ENCODE measurements at places on chromosomes 1 and 21.

- DNase-seq = no peak
Measured at GRCh38 chr21:38654580-38654979, 151.1 kb upstream of the ETS2 start.

DNA sequence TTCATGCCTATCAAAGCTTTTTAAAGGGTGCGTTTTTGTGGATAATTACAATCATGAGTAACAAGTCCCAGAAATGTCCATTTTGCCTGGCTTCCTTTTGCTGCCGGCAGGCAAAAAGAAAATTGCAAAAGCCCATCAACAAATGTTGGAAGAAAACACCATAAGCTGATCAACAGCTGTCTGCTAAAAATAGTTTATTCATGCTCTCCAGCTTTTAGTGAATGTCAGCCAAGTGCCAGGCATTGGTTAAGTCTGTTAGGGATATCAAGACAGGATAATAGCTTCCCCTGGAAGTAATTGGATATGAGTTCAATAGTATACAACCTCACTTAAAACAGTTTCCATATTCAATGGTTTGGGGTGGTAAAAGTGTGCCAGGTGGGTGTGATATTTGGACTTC, 13.6 kb upstream of the AGMAT start:
- DNase-seq = no peak

GRCh38 chr1:47927165-47927564, 70.0 kb downstream of the TRABD2B start:
- DNase-seq = no peak

- DNase-seq = peak; percentile 89
Measured at GRCh38 chr1:60281360-60281932, 207.9 kb upstream of the C1orf87 start.

DNA sequence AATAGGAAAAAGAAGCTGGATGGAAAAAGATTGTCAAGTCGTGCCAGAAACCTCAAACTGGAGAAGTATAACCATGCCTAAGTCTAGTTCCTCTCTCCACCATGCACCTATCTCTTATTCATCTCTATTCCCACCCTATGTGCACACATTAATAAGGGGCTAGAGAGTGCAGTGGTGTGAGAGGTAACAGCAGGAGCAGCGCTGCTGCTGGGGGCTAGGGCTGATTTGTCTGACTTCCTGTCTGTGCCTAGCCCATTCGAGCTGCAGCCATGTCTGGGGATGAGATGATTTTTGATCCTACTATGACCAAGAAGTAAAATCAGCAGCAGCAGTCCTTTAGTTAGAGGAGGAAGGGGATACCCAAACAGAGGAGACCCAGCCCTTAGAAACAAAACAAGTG, 43.0 kb downstream of the TRIM33 start:
- DNase-seq = no peak

GRCh38 chr1:36987276-36987675, 47.0 kb downstream of the GRIK3 start:
- DNase-seq = no peak

GRCh38 chr1:113849072-113849471, 22.4 kb downstream of the PTPN22 start:
- no peak for DNase-seq

- DNase-seq = peak; percentile 41
Measured at GRCh38 chr1:33390542-33390941, 40.4 kb downstream of the PHC2 start.

- peak; percentile 37 for DNase-seq
Measured at GRCh38 chr1:20590306-20590777, 1.4 kb downstream of the CDA start.

DNA sequence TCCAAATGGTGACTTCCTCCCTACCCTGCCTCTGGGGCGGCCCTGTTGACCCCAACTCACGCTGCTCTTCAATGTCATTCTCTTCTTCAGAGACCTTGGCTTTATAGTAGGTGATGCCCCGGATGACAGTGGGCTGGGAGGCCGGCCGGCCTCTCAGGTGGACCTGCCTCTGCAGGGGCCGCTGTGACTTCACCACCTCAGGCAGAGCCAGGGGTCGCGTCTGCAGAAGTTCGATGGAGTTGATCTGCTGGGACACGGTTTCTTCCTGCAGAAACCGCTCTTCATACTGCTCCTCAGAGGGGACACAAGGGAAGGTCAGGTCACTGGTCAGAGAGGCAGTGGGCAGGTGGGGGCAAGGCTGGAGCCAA, 23.6 kb downstream of the OLFML2B start:
- DNase-seq = no peak

DNA sequence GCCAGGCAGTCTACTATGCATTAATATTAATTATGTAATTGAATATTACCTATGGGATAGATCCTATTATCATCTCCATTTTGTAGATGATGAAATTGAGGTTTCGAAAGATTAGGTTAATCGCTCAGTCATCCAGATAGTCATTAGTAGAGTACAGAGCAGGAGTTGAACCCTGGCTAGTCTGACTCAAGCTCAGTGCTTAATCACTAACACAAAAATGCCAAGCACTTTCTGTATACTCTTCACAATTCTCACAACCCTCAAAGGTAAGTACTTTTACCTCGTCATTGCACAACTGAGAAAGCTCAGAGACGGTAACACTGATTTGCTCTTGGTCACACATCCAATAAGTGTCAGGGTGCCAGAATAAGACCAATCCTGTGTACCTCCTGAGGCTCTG, 280.2 kb upstream of the PLXNA2 start:
- DNase-seq = no peak

DNA sequence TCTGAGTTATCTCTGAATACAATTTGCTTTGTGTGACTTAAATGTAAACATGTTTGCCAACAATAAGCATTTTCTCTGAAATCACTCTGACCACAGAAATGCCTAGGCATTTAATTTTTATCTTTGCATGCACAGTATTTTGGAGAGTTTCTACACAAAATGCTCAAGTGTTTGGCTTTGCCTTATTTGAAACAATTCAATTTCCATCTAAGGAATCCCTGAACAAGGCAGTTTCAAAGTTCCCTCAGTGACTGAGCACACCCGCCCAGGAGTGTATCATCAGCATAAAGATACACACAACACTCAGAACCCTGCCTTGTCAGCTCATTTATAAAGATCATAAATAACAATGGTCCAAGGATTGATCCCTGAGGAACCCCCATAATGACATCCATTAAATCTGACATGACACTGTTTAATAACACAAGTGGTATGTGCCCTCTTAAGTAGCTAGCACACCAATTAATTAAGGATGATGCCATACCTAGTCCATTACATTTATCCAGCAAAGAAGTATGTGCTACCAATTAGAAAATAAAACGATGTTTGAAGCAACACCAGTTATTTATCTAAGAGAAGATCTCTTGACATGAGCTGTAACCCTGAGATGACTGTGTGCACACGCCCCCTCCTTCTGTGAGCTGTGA, 585.8 kb downstream of the ADGRL2 start:
- no peak for DNase-seq

- DNase-seq = no peak
Measured at GRCh38 chr1:203188686-203189232, 2.3 kb upstream of the CHI3L1 start.

- DNase-seq = no peak
Measured at GRCh38 chr1:231420299-231420958, 1.7 kb downstream of the EGLN1 start.

- DNase-seq = no peak
Measured at GRCh38 chr1:89876463-89876862, 55.6 kb downstream of the LRRC8D start.

- DNase-seq = no peak
Measured at GRCh38 chr1:180893614-180894013, 19.1 kb upstream of the KIAA1614 start.

GRCh38 chr1:169707912-169708604, 3.4 kb downstream of the SELL start:
- no peak for DNase-seq

GRCh38 chr21:44701541-44701940, 4.6 kb downstream of the KRTAP10-12 start:
- no peak for DNase-seq

GRCh38 chr1:67647036-67647798, 37.8 kb upstream of the GADD45A start:
- DNase-seq = peak; percentile 67

DNA sequence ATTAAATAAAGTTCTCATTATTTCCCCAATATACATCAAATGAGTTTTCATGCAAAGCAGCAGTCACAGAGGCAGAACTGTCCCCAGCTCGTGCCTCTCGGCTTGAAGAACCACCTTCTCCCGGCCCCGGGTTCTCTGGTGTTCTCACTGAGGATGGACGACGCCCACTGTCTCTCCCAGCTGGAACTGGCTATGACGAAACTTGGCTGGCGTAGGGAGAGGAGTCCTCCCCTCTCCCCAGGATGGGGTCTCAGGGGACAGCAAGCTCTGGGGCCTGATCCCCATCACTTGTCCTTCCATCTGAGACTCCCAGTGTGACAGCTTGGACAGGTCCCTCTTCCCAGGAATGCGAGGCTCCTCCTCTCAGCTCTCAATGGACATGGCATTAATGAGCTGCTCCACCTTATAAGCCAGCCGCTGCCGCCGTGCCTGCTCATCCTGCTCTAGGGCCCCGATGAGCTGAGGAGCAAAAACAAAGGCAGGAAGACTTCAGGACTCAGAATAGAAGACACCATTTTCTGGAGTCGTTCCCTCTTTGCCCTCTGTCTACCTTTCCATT, 116.0 kb upstream of the CD34 start:
- no peak for DNase-seq

DNA sequence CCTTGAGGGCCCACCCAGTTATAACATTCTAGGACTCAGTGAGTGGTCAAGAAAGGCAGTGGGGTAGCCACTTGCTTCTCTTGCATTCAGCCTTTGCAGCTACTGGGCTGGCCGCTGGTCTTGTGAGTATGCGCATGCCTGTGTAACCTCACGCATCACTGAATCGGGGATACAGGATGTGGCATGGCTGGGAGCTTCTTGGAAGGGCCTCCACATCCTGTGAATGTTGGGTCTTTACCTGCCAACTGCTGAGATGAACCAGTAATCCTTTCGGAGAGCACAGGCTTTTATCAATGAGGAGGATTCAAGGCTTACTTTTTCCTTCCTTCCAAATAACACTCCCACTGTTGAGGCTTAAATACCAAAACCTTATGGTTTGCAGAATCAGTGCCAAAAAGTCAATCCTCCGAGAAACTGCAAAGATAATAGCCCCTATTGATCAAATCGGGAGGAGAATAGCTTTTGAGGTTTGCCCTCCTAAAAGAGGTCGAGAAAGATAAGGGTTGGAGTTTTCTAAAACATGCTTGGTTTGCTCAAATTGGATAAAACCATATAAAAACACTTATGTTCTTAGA, 198.9 kb upstream of the UBE2U start:
- DNase-seq = no peak

- peak; percentile 83 for DNase-seq
Measured at GRCh38 chr1:200488375-200489165, 78.7 kb upstream of the ZNF281 start.

- DNase-seq = no peak
Measured at GRCh38 chr1:161052899-161053298, 7.1 kb upstream of the USF1 start.

DNA sequence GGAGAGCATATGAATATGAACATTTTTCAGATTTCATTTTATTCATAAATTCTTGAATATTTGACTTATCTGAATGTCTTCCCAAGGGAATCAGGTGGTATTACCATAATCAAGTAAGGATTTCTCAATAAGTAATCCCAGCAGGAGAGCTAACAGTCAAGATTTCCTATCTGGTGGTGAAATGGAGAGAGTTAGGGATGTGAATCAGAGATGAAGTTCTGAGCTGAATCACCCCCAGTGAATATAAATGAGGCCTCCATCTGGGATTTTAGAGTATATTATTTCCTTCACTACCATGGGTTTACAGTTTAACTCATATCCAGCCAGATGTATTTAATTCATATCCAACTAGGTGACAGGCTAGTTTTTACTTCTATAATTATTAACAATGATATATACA, 61.5 kb upstream of the RGS2 start:
- DNase-seq = no peak

- DNase-seq = no peak
Measured at GRCh38 chr1:26553942-26554682, 24.6 kb downstream of the RPS6KA1 start.

DNA sequence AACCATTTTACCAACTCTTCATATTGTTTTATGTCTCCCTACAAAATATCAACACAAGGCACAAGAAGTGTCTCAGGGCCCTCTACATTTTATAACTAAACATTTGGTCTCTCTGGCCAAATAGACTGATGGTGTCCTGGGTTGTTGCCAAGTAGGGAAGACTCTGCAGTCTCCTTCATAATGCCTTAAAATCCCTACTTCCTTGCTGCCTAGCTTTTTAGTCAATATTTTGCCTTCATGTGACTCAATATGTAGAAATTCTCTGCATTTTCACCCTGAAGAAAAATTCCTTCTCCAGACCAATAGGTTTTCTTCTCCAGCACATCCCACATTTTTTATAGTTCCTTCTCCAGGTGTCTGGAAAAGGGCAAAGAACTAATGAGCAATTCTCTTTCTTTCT, 72.6 kb upstream of the IPO9 start:
- DNase-seq = no peak

DNA sequence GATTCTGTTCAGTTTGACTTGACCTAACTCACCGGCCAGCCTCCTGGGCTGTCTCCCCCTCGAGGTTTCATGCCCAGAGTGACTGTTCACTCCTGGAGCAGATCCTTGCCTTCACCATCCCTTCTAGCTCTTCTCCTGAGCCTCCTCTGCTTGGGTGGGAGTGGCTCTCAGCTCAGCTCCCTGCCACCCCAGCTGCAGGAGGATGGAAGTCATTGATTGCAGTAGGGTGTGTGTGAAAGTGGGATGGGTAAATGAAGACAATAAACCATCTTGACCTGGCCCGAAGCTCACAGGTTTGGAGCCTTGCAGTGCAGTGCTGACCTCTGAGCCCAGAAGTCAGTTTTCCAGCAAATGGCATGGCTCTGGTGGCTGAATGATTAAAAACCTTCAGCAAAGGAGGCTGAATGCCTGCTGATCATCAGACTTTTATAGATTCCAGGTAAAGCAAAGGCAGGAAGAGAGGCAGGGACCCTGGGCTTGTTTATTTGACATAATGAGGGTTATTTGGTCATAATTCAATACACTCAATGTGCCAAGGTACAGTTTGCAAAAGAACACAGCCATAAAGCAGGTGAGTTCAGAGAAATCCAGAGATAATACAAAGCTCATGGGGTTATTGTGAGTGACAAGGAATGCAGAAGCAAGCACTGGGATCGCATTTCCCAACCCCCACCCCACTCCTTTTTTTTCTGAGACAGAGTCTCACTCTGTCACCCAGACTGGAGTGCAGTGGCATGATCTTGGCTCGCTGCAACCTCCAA, 17.5 kb upstream of the TFF3 start:
- DNase-seq = no peak

All from adrenal gland (tissue), 19 donors.